Fibroblast of the aortic adventitia (primary cell): ENCODE measurements at places on chromosomes 2 and 18.

GRCh38 chr2:241225545-241225944, 37.1 kb downstream of the ANO7 start:
- no peak for DNase-seq

GRCh38 chr2:135997380-135997779, 12.0 kb upstream of the DARS1 start:
- DNase-seq = no peak

DNA sequence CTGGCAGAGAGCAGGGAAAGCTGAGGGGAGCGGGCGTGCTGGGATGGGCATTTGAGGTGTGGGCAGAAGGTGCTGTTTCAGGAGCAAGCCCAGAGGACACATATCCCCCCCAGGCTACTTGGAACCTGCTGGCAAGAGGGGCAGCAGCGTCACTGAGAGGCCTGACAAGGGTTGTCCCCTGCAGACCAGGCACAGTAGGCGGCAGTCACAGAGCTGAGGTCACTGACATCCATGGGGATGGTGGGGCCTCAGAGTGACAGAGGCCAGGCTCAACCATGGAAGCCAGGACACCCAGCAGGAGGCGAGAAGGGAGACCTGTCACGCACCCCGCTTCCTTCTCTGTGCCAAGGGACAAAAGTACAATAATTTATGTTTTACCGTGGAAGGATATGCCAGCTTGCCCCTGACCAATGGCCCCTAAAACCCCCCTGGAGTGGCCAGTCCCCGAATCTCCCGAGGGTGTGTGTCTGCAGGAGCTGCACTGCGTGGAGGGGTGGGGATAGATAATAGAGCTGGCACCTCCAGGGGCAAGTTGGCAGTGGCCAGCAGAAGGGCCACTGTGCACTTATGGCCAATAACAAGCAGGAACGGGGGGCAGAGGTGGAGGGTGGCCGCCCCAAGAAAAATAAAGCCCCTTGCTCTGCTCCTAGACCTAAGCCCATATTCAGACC, 86.3 kb upstream of the SLC66A3 start:
- DNase-seq = no peak

- DNase-seq = no peak
These were observed 96.0 kb upstream of the CRACDL start for GRCh38 chr2:99032001-99032400.

DNA sequence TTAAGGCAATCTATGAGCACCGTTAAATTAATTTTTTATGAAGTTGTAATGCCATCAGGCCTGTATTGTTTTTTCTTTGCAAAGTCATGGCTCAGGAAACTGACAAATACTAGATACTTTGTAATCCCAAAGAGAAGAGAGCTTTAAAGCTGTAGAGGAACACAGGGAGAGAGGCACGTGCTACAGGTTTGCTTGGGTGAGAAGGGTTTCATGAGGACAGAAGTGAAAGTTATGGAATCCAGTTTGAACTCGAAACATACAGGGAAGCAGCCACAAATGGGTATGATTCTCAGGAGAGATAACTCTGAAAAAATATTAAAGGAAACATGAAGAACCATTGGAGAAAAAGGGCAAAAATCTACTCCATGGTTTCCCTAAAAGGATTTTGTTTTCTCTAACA, 49.8 kb downstream of the CYB5A start:
- DNase-seq = no peak
